ENCODE measurements at places on chromosomes 7 and 10. TPM values are rescaled to one million over a fixed set of nuclear protein-coding genes. Genes with fewer than 3 reads are reported as not detected.

DNA sequence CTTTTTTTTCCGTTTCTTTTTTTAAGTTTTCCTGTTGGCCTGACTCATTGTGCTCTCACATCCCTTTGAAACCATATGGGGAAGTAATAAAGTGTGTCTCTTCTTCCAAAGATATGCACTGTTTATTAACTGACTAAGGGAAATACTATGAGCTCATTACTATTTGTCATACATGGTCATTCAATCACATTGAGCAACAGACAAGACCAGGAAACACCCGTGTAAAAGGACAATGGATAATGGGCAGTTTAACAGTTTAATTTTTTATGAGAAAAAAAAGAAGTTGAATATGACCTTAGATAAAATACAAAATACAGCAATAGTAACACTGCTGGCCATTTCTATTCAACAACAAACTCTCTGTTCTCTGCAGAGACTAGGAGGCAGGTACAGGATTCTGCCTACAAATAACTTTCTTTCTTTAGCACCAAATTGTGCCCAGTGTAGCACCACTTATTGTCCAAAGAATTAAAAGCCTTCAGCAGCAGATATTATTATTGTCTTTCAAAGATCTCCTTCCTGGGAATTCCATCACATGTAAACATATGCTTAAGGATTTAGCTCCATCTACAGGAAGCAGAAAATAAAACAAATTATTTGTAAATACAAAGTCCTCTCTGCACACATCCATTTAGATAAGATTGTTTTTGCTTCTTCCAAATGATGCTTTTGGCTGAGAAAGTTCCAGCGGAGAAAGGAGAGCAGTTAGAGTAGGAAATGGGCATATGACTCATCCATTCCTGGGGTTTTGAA is 55.0 kb upstream of the AKR1E2 start:
- DNase-seq = no peak

PRKAR2B gene
- total RNA-seq = 24.7 TPM

CYP2E1 gene
- total RNA-seq = 2.0 TPM

C10orf67 gene
- total RNA-seq = 0.38 TPM

DENND2A gene
- 13.4 TPM for total RNA-seq

DNA sequence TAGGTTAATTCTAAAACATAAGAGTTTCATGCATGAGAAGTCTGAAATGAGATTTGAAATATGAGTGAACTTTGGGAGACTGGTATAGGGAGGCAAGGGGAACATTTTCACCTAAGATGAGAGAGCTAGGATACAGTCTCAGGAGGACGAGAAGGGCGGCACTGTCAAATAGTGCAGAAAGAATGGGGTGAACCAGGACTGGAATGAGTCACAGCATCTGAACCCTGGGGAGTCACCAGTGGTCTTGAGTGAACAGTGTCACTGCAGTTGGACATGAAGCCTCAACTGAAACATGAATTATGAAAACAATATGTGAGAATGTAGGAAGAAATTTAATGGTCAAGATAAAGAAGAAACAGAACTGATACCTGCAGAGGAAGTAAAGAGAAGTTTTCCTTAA is 33.8 kb downstream of the GNG11 start:
- DNase-seq = no peak

- DNase-seq = no peak
Measured at GRCh38 chr10:44925224-44925623, 14.1 kb downstream of the TMEM72 start.
